ENCODE measurements at places on chromosomes 5 and 9.

- no peak for DNase-seq
These were observed 139.8 kb downstream of the DOCK8 start for GRCh38 chr9:354453-354852.

- no peak for DNase-seq
These were observed 155.5 kb upstream of the RAD23B start for GRCh38 chr9:107127608-107128007.

DNA sequence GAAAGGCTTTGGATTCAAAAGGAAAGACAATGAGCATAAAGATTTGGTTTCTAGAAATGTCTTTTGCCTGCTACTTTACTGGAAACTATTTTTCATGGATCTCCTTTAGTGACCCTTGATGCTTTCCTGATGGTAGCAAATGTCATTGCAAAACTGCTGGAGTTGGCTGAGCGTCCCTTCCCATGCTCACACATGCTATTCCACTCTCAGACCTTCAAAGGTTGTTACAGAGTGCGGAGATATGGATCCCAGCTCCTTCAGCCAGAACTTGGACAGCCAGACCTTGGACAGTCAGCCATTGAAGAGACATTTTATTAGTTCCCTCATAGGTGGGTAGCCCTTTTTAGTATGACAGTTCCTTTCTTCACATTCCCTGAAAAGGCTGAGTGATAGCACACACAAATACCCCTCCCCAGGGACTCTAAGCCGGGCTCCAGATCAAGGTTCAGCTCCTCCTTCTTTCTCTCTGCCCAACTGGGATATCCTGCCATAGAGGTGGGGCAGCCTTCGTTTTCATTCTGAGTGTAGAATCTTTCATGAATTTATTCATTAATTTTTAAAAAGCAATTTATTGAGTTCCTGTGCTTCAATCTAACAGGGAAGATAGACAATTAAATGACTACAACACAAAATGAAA, 153.3 kb upstream of the SLC44A1 start:
- no peak for DNase-seq

GRCh38 chr5:34538026-34538672, 118.0 kb upstream of the RAI14 start:
- no peak for DNase-seq

- DNase-seq = no peak
These were observed 295.3 kb upstream of the DMRT1 start for GRCh38 chr9:546235-546634.

- no peak for DNase-seq
These were observed 13.2 kb downstream of the REEP5 start for GRCh38 chr5:112908854-112909253.

DNA sequence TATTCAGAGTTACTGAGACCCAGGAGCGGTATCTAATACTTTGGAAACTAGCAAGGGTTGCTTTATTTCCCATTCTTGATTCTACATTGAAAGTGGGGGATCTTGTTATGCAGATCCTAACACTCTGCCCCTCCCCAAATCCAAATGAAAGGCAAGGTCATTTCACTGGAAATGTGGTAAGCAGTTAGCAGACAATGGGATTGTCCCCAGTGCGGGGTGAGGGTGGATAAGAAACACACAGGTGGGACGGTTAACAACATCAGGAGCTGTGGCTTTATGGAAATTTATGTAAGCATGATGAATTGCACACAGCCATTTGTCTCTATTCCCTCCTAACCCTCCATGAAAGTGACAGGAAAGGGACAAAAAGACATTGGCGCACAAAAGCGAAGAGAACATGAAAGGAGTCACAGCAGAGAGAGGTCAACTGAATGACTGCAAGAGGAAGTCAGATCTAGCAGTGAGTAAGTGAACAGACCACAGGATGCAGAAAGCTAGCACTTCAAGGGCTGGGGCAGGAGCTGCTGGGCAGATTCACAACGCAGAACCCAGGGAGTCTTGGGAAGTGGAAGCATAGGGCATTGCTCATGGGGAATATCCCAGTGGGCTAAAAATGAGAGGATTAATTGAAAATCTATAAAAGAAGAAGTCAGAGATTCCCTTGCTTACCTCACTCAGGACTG, 184.4 kb downstream of the HSD17B3 start:
- DNase-seq = no peak

GRCh38 chr5:19885040-19885824, 102.8 kb downstream of the CDH18 start:
- DNase-seq = no peak

- DNase-seq = no peak
These were observed 194.1 kb downstream of the AOPEP start for GRCh38 chr9:94920420-94921091.

- no peak for DNase-seq
These were observed 36.3 kb downstream of the STK10 start for GRCh38 chr5:172151661-172152210.

GRCh38 chr5:31100047-31100575, 93.4 kb upstream of the CDH6 start:
- DNase-seq = no peak

DNA sequence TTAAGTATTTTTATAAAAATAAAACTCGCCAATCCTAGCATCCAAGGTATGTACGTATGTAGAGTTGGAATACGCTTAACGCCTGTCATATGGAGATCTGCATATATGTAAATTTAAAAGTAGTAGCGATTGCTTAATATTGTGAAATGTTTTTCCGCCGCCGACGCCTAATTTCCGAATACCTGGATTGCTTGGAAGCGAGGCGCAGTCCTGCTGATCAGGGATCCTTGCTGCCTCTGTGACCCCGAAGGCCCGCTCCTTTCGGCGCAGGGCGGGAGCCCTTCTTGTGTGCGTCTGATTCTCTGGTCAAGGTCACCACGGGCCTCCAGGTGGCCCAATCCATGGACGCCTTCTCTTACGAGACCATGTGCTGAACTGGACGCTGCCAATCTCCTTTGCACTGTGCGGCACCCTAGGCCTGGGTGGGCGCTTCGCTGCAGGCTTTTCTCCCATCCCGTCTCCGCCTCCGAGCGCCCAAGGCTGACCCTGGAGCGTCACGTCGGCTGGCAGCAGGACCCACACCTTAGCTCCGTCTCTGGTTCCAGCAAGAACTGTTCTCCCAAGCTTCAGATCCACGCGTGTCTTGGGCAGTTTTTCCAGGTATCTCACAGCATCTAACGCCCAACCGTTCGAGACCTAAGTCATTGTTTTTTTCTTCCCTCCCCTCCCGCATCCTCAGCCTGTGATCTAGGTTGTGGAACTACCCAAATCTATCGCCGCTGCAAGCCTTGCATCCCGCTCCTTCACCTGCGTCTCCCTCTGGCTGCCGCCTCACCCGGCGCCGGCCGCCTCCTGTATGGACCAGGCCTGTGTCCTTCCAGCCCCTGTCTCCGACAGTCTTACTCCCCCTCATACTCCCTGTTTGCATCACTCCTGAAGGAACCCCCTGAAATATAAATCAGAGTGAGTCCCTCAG, 3.6 kb upstream of the TRIM41 start:
- no peak for DNase-seq

GRCh38 chr9:105117234-105117633, 127.2 kb upstream of the SLC44A1 start:
- DNase-seq = no peak

DNA sequence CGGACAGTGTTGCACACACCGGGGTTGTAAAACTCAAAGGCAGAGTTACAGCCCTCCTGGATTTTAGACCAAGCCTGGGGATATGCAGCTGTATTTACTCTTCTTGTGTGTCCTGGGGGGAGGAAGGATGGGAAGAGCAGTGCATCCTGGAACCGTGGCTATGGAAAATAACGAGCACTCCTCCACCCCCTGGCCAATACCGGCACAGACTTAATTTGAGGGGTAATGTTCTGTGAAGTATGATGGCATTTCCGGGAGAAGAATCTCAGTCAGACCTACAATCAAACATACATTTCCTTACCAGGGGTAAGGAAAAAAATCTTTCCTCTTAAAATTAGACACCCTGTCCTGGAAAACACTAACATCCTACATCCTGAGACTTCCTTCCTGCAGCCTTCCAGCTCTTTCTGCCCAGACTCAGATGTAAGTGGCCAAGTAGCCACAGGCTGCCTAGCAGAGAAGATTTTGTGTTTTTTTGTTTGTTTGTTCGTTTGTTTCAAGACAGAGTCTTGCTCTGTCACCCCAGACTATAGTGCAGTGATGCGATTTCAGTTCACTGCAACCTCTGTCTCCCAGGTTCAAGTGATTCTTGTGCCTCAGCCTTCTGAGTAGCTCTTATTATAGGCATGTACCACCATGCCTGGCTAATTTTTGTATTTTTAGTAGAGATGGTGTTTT, 11.0 kb upstream of the ERMP1 start:
- DNase-seq = no peak

DNA sequence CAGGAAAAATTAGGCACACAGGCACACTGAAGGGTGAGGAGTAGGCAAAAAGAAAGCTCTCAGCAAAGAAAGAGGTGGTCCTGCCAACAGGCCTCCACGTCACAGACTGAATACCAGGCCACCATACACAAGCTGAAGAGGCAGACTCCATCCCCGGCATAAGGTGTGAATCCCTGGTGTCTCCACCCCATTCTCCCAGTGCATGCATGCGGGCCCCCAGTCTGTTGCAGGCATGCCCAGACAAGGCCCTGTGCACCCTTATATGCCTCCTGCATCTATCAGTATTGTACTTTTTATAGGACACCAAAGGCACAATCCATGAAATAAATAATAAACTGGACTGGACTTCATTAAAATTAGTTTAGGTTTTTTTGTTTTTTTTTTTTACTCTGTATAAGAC, 73.1 kb downstream of the RGMB start:
- no peak for DNase-seq

- no peak for DNase-seq
These were observed 8.9 kb upstream of the TOR4A start for GRCh38 chr9:137268538-137269201.

GRCh38 chr5:120901199-120901598, 437.1 kb downstream of the PRR16 start:
- DNase-seq = no peak

DNA sequence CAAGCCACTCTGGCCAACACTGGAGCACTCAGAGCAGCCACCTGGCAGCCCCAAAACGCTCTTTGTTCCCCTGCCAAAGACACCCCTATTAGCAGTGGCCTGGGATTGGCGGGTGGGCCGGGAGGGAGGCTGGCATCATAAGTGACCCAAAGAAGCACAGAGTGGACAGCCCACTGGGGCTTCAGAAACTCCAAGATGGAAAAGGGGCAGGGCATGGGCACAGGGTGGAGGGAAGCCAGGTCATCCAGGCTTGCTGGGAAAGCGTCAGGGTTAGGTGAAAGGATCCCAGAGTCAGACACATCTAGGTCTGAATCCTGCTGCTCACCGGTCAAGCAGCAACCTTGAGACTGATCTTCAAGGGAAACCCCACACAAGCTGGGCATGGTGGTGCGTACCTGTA, 14.8 kb downstream of the EEIG1 start:
- DNase-seq = no peak

- DNase-seq = no peak
These were observed 53.2 kb upstream of the UBAC1 start for GRCh38 chr9:136014147-136014923.

GRCh38 chr5:40041452-40041851, 616.7 kb upstream of the DAB2 start:
- DNase-seq = no peak

DNA sequence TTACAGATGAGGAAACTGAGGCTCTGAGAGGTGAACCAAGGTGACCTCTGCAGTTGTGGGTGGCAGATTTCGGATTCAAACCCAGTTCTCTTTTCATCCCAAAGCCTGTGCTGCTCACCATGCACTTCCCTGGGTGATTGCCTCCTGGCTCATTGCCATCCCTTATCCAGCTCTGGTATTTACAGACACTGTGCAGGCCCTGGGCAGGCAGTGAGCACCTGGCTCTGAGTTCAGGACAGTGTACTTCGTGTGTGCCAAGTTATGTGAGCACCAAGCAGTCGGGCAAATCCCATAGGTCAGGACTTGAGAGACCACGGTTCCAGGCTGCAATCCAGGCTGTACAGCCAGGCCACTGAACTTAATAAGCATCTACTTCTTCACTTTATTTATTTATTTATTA, 1.4 kb downstream of the LRSAM1 start:
- no peak for DNase-seq

DNA sequence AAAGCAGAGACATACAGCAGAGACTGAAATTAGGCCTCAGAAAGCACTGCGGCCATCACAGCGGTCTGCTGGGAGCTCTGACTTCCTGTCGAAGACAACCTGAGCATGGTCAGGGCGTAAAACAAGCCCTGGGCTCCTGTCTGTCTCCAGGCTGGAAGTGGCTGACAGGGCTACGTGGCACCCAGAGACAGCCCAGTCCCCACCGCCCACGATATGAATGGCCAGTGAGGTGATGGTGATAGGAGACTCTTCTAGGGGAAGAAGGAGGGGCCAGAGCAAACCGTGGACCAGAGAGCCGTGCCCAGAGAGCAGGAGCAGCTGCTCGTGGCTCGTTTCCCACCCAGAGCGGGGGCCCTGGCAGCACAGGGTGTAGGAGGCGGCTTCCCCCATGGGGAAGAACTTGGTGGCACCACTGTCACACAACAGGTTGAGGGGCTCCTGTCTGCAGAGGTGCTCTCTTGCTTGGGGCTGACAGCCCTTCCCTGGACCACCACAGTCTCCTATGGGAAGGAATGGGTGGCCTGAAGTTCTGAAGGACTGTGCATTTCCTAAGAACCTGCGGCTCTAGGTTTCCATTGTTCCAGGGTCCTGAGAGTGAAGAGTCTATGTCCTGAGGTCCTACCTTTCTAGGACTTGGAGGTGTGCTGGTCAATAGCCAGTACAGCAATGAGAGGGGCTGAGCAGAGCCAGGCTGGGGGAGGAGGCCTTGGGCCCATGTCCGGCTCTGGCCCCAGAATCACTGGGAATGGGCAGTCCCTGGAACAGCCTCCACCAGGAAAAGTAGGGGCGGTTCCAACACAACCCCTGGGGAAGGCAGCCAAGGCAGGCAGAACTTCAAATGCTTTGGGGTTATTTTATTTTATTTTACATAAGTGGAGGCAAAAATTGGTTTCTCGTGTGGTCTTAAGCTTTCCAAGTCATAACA, 56.4 kb downstream of the BARX1 start:
- no peak for DNase-seq

DNA sequence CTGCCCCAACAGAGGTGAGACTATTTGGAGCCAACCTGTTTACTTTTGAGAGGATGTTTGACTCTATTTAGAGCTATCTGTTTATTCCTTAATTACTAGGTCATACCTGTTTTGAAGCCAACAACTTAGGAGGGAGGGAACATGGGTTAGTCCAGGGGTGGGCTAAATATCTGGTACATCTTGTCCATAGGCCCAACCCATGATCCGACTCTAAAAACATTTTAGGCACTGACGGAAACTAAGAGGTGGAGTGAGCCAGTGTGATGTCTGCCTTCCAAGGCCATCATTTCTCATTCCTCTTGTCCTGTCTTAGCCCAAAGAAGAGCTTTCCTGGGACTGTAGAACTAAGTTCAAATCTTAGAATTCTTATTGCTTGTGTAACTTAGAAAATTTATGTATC, 8.4 kb downstream of the SPINK5 start:
- DNase-seq = no peak
